ENCODE measurements at places on chromosomes 2 and 18.

DNA sequence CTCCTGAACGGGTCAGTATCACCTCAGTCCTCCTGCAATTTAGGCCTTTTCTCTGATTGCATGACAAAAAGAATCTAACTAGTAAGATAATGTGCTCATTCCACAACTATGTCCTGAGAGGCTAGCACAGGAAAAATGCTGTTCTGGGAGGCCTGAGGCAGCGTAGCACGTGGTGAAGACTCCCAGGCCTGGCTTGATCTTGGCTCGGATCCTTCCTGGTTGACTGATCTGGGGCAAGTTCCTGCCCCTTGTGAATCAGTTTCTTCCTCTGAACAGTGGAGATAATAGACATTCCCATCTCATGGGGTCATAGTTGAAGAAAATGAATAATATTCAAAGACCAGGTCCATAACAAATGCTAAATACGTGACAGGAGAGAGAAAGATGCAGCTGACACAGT is 12.3 kb downstream of the FBLN7 start:
- DNase-seq = no peak

DNA sequence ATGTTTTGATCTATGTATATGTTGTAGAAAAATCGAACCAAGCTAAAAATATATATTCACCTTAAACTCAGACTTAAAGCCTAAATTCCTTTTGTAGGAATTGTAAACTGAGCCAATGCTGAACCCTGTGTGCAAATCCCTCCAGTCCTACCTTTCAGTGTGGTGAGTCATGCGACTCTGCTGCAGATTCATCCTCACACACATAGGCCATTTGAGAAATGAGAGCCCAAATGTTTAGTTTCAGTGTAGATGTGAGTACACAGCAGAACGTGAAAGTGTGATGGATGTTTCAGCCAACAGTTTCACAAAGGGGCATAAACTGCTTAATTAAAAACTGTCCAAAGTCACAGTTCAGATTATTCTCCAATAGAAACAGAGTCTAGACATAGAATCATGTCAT is 193.2 kb downstream of the CDH19 start:
- DNase-seq = no peak

DNA sequence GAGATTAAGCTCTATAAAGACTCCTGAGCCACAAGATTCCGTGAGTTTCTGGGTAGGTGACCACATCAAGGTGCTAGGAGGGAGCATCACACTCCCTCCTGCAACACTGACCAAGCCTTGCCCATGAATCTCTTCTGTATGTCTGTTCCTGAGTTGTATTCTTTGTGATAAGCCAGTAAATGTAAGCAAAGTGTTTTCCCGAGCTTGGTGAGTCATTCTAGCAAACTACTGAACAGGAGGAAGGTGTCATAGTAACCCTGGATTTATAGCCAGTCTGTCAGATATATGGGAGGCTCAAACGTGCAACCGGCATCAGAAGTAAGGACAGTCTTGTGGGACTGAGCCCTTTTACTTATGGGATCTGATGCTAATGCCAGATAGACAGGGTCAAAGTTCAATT is 346.1 kb upstream of the KYNU start:
- no peak for DNase-seq

GRCh38 chr2:177808984-177809809 is 263.4 kb downstream of the PDE11A start:
- DNase-seq = no peak

- no peak for DNase-seq
These were observed 122.3 kb downstream of the CHST9 start for GRCh38 chr18:27062802-27063201.

DNA sequence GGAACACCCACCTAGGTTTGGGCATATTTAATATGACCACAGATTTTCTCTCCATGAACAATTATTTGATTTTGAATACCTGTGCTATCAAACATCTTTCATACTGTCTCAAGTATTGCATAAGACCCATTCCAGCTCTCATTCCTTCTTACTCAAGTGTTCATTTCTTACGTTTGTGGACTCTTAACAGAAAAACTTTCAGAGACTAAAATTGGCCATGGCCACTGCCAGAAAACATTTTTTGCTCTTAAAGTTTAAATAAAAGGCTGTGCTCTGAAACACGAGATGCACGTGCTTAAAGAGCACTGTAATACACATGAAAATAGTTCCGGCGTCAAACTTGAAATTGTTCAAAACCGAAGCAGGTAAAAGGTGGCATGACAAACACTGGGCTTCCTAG is 89.3 kb downstream of the LIMS1 start:
- DNase-seq = no peak

DNA sequence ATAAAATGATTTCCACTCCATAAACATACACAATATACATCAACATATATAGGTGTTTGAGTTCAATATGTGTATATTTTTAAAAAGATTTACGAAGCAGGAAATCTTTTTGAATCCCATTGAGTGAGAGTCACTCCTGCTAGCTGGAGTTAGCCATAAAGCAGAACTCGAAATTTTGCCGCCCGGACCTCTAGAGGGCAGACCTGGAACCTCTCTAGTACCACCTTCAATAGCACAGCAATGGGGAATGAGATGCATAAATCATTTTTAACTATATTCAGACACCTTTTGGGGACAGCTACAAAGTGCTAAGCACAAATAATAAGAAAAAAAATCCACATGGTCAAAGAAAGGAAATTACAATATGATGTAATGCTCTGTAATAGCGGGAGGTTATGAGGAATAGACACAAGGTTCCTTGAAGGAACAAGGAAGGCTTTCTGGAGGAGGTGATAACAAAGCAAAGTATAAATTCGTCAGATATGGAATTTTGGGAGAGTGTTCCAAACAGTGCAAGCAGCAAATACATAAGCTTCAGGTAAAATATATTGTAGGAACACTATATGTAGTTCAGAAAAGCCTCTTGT is 533.4 kb downstream of the ERBB4 start:
- peak; percentile 75 for DNase-seq

- DNase-seq = peak; percentile 67
These were observed 1.3 kb downstream of the ATP8B1 start for GRCh38 chr18:57801761-57802212.

DNA sequence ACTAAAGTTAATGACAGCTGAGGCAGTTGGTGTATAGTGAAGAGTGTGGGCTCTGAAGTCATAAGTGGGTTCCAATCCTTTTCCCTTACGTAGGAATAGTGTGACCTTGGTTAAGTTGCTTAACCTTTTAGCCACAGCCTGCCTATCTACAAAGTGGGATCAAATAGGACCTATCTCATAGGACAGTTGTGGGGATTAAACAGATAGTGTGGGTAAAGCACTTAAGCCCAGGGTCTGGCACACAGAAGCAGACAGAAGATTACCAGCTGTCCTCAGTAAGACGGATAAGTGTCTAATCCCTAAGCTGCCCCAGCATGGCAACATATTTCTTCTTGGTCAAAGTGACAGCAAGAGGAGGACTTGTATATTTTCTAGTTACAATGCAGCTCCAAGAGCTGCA is 28.2 kb downstream of the UBE2F start:
- DNase-seq = no peak

- no peak for DNase-seq
These were observed 21.8 kb upstream of the HTR2B start for GRCh38 chr2:231146665-231147064.

- DNase-seq = no peak
These were observed 252.5 kb downstream of the PIEZO2 start for GRCh38 chr18:10896851-10897250.

- DNase-seq = peak; percentile 71
These were observed 10.5 kb downstream of the GDF7 start for GRCh38 chr2:20677301-20678085.

GRCh38 chr2:135913727-135914365 is 37.6 kb upstream of the MCM6 start:
- DNase-seq = no peak

DNA sequence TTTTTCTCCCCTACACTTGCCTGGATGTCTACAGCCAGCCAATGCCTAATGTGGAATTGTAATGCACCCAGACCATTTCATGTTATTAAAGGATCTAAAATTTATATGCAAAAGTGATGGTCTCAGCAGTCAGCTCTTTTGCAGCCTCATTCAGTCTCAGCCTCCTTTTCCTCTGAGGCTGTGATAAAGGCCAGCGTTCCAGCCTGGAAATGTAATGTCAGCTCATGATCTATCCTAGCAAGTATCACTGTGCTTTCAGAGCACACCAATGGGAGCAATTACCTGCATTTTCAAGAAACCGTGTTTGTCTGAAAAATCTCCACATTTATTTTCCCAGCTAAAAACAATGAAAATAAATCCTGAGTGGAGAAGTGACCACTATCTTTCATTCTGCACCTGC is 274.6 kb downstream of the CDH20 start:
- no peak for DNase-seq

- no peak for DNase-seq
These were observed 6.5 kb downstream of the ERBB4 start for GRCh38 chr2:212532087-212532486.

DNA sequence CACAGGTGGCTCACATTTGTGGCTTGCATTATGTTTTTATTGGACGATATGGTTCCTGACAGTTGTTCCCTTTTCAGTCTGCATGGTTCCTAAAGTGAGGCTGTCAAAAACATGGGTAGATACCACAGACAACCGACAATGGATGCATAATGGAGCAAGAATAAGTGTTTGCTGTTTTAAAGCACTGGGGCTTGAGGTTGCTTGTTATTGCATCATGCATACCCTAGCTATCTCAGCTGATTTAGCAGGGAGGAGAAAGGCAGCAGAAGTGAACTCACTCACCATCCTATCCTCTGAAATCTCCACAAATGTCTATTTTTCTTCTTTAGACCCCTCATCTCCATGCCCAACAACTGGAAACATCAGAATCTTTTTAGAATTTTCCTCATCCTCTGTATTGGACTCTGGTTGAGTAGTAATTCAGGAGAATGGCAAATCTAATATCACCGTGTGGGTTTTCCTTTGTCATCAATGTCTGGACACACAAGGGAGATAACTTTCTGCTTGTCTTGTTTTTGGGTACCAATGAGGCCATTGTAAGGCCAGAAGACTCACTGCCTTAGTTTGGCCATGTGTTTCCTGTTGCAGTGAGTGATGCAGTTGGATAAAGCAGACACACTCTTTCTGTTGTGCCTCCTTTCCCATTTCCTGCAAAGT is 46.7 kb downstream of the FBXO48 start:
- DNase-seq = no peak

GRCh38 chr18:58297198-58297597 is 253.2 kb downstream of the NEDD4L start:
- no peak for DNase-seq

DNA sequence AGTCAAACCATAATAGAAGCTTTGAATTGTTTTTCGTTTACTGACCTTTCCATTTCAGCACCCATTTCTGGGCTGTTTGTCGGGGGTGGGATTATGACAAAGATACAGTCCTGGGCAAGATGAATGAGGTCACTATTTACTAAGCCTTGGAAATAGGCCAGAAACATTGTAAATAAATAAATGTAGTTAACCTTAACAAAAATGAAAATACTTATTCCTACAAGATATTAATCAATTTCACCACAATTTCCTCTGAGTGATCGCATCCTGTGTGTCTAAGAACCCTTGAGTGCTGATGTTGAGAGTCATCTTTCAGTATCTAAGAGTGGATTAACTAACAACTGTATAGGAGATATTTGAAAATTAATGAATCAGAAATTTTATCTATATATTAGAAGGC is 14.0 kb downstream of the ITGA4 start:
- no peak for DNase-seq

DNA sequence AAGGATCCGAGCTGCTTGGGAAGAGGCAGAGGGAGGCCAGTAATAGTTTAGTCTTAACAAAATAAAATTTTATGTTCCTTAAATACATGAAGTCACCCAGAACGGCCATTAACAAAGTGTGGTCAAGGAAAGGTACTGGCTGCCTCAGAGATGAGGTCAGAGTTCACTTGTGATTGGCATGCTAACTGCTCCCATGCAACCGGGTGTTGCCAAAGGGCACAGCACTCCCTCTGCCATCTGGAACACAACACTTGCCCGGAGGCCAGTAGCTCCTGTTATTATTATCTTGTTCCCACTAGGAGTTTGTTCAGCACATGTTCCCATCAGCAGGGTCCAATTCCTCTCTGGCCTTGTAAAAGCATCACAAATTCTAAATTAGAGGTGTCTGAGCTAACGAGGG is 207.0 kb downstream of the CYP26B1 start:
- DNase-seq = peak; percentile 20

DNA sequence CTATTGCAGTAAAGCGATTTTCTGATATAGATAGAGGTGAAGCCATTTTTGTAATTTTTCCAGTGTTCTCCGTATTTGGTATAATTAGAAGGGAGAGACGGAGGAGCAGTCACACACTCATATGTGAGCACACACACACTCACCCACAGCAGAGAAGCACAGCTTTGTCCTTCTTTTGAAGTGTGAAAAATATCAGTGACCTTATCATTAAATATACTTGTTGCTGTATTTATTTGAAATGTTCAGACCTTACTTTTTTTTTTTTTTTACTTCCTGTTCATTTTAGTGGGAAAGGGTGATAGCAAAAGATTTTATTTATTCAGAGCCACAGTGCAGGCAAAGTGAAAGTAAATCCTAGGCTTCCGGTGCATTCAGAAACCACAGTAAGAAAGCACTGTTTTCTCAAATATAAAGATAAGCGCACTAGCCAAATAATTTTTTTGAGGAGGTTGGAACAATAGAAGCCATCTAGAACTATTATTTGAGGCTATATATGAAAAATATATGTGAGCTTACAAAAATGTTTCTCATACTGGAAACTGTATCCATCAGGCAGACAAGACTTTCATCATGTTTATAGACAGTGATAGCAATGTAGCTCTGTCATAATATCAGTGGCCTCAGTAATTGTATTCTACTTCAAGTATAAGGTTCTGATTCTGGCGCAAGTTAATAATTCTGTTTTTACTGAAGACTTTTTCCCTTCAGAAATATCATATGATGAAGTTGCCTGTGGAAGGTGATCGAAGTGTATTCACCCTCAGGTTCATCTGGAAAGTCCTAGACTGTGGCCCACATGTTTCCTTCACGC is 37.2 kb downstream of the TSHZ1 start:
- no peak for DNase-seq
